ENCODE measurements at places on chromosomes 5 and 9. TPM values are rescaled to one million over a fixed set of nuclear protein-coding genes. Genes with fewer than 3 reads are reported as not detected.

DNA sequence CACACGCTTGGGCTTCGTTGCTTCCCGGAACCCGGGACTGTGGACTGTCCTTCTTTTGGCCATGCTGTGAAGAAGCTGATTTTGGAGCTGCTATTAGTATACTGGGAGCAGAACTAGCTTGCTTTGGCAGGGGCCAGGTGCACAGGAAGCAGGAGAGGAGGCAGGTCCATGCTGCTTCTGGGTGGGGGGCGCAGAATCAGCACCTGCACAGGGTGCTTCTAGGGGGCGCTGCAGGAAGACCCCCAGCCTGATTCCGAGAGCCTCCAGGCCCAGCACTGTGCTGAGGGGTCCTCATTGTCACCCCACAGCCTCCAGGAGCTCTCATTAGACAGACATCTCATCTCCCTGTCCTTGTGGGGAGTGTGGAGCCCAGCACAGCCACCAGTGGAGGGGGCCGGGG is 252.6 kb upstream of the IRX4 start:
- DNase-seq: no peak

- DNase-seq: no peak
Observed at GRCh38 chr9:72156586-72156985, 7.3 kb downstream of the GDA start.

RNF180 gene
- not detected for polyA plus RNA-seq

- peak; percentile 84 for DNase-seq
Observed at GRCh38 chr5:181190711-181191525, 14.1 kb downstream of the TRIM7 start.

STPG3 gene
- polyA plus RNA-seq: not detected

TCF7 gene
- 16.4 TPM for polyA plus RNA-seq

IFNA13 gene
- polyA plus RNA-seq: not detected

- no peak for DNase-seq
Observed at GRCh38 chr9:84136119-84136868, 155.7 kb downstream of the RMI1 start.

ENG gene
- 3.5 TPM for polyA plus RNA-seq

DNA sequence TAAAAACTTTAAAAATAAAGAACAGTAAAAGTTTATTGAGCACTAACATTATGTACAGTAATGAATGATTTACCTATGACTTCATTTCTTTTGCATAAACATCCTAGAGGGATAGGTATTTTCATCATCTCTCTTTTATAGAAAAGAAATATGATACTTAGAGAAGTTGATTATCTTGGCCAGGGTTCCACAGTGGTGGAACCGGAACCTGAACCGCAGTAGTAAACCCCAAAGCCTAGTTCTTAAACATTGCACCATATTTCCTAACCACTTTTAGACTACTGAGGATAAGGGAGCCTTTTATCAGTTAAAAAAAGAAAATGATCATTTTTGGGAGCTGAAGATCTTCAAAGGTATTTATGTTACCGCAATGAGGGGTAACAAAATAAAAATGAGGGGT is 205.7 kb upstream of the SGCD start:
- DNase-seq: no peak

DNA sequence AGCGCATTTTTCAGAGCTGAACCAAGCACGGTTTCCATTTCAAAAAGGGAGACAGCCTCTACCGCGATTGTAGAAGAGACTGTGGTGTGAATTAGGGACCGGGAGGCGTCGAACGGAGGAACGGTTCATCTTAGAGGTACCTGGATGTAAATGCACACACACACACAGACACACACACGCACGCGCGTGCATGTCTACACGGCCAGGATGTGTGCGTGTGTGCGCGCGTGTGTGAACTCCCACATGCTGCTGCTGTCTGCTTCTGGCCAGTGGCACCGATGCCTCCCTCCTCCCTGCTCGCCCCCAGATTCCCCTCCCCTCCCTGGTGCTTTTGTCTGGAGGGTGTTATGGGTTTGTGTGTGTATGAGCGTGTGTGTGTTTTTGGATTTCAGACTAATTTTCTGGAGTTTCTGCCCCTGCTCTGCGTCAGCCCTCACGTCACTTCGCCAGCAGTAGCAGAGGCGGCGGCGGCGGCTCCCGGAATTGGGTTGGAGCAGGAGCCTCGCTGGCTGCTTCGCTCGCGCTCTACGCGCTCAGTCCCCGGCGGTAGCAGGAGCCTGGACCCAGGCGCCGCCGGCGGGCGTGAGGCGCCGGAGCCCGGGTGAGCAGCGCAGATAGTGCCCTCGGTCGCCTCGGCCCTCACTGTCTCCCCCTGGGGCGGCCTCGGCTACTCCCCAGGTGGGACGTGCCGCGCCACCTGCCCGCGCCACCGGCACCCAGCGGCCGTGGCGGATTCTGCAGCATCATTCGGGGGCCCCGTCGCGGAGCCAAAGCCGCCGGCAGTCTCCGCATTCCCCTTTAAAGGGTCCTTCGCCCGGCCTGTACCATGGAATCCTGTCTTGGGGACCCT is at the start of gene NTRK2:
TSS of gene NTRK2 (plus strand) at position 442 of the 850 bp plus-strand sequence. CDS start 1,020 bp downstream, outside the sequence.
- peak; percentile 11 for DNase-seq

- DNase-seq: no peak
Observed at GRCh38 chr5:55577353-55578060, 42.7 kb upstream of the PLPP1 start.

LHX6 gene
- polyA plus RNA-seq: 0.04 TPM

- no peak for DNase-seq
Observed at GRCh38 chr5:150123542-150123941, 32.1 kb downstream of the PDGFRB start.

TTC1 gene
- polyA plus RNA-seq: 11.8 TPM

SH3PXD2B gene
- not detected for polyA plus RNA-seq

DNA sequence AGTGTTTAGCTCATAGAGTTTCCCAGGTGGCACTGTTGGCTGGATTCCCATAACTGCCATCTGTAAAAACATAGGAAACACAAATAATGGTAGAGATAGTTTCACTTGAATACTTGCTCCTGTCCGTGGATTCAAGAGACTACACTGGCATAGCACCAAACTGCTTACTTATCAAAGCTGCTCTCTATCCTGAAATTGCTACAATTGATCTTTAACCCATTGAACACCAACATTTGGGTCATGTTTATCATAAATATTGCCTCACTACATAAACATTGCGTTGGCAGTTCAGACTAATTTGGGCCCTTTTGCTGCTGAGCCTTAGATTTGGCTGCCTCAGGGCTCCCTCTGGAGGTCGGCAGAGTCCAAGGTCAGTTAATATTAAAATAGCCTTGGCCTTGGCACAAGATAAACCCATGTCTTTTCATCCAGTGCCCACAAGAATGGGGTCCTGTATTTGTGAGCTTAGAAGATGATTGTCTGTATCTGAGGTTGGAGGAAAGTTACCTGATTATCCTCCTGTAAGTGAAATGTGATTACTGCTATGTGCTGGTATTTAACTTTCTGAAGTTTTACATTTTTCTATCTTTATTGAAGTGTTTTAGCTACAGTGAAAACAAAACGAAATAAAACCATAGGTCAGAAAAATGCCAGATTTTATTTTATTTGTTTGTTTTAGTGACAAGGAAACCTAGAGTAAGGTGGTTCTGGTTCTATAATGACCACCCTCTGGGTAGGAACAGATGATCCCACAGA is 4.0 kb upstream of the RANBP3L start:
- DNase-seq: peak; percentile 25

DNA sequence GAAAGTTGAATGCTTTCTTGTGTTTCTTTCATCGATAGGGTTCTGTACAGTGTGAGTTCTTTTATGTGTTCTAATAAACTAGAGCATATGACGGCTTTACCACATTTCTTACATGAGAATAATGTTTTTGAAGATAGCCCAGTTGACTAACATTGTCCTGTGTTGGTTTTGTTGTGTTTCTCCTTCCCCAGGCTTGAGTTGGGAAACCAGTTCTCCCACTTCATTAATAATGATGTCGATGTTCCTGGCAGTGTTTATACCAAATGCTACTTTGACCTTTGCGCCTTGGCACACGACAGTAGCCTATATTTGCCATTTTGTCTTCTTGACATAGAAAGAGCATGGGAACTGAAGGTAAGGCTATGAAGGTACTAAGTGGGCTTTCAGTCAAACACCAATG is 14.4 kb upstream of the ZNF782 start:
- DNase-seq: no peak

GRCh38 chr9:77462066-77462465 is 186.1 kb downstream of the GNA14 start:
- no peak for DNase-seq

Data from B cell (primary cell).